Upper lobe of right lung (tissue), 1 donor: ENCODE measurements at places on chromosomes 4 and X.

GRCh38 chr4:37745946-37746345 is 59.8 kb upstream of the RELL1 start:
- no peak for DNase-seq

GRCh38 chrX:72621625-72622485 is 49.2 kb upstream of the HDAC8 start:
- DNase-seq: no peak

DNA sequence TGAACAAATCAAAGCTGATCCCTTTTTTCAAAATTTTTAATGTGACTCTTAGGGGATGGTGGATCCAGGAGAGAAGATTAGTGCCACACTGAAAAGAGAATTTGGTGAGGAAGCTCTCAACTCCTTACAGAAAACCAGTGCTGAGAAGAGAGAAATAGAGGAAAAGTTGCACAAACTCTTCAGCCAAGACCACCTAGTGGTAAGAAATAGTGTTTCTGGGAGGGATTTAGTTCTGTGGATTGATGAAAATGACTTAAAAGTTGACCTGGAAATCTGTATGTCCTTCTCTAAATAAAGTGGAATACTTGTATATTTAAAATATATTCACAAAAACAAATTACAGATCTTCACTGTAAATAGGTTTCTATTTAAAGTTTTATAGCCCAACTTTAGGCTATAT is 29.2 kb downstream of the NUDT9 start:
- no peak for DNase-seq

- no peak for DNase-seq
These were observed 114.1 kb downstream of the GLUD2 start for GRCh38 chrX:121161501-121161933.

DNA sequence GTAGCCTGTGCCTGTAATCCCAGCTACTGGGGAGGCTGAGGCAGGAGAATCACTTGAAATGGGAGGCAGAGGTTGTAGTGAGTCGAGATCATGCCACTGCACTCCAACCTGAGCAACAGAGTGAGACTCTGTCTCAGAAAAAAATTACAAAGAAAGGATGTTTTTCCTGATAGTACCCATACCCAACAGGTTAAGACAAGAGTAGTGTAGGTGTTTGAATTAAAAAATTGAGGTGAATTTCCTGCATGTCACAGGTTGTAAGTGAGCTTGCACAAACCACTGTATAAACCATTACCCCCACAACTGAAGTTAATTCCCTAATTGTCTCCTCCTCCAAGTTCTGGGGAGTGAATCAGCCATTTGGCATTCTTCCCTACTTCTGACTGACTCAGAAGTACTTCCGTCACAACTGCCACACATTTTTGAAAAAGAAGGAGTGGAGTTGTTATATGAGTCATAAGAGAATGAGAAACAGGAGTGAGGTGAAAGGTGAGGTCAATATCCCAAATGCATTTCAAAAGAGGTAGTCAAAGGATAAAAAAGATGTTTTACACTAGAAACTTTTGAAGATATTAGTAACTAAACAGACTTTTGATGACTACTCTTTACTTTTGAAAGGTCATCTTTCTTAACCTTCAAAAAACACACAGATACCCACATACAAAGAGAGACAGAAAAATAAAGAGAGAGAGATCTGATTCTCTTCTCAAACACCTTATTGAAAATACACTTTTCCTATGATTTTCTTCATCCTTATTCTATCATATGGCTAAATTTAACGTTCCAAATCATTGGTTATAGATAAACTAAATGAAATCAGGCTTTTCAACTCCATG is 134.5 kb downstream of the BTC start:
- DNase-seq: no peak

- DNase-seq: no peak
These were observed 8.4 kb downstream of the ANK2 start for GRCh38 chr4:113057891-113058290.

DNA sequence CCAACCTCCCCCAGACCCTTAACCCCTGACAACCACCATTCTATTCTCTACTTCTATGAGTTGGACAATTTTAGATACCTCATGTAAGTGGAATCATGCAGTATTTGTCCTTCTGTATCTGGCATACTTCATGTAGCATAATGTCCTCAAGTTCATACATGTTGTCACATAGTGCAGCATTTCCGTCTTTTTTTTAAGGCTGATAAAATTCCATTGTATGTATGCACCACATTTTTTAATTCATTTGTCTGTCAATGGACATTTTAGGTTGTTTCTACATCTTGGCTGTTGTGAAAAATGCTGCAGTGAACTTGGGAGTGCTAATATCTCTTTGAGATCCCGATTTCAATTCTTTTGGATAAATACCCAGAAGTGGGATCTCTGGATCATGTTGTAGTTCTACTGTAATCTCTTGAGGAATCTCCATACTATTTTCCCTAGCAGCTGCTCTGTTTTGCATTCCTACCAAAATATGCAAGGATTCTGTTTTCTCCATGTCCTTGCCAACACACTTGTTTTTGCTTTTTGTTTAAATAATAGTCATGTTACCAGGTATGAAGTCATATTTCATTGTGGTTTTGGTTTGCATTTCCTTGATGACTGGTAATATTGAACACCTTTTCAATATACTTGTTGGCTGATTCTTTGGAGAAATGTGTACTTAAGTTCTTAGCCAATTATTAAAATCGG is 48.8 kb upstream of the ADAD1 start:
- DNase-seq: no peak

DNA sequence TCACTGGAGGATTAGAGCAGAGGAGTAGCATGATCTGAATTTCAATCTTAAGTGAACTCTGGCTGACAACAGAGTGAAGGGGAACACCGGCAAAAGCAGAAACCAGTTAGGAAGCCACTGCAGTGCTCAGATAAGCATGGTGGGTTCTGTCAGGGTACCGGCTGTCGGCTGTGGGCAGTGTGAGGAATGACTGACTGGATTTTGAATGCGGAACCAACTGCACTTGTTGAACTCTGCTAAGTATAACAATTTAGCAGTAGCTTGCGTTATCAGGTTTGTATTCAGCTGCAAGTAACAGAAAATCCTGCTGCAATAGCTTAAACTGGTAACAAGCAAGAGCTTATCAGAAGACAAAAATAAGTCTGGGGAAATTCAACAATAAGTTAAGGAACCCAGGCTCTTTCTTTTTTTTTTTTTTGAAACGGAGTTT is 5.2 kb downstream of the HTT start:
- no peak for DNase-seq

DNA sequence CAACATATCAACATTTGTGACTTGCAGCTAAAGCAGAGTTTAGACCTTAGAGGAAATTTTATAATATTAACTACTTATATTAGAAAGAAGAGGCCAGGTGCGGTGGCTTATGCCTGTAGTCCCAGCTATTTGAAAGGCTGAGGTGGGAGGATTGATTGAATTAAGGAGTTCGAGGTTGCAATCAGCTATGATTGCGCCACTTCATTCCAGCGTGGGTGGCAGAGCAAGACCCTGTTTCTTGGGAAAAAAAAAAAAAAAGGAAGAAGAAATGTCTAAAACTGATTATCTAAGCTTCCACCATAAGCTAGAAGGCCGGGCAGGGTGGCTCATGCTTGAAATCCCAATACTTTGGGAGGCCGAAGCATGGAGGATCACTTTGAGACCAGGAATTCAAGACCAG is 42.0 kb upstream of the USP9X start:
- DNase-seq: no peak

- DNase-seq: no peak
These were observed 6.3 kb downstream of the FNIP2 start for GRCh38 chr4:158775091-158775651.

GRCh38 chr4:80608281-80608980 is 272.9 kb downstream of the CFAP299 start:
- DNase-seq: no peak

DNA sequence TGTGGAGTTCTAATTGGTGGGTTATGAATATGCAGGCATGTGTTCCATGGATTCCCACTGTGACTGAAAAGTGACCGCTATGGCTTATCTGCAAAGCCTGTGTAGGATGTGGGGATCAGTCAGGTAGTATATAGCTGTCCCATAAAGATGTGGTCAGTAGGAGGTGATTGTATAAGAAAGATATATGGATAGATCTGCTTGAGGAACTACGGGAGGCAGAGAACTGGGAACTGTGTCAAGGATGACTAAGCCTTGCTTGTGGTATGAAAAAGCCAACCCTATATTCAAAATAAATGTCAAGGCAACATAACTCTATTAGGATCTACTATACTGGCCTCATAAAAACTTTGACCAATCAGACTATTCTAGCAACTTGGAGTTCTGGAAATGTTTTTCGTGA is 185.2 kb downstream of the KLHL4 start:
- no peak for DNase-seq

GRCh38 chr4:76055016-76055415 is 19.1 kb upstream of the CXCL11 start:
- no peak for DNase-seq

GRCh38 chr4:168993714-168994510 is 16.1 kb downstream of the CBR4 start:
- DNase-seq: no peak

GRCh38 chrX:130593911-130594310 is 192.1 kb downstream of the RBMX2 start:
- DNase-seq: no peak

DNA sequence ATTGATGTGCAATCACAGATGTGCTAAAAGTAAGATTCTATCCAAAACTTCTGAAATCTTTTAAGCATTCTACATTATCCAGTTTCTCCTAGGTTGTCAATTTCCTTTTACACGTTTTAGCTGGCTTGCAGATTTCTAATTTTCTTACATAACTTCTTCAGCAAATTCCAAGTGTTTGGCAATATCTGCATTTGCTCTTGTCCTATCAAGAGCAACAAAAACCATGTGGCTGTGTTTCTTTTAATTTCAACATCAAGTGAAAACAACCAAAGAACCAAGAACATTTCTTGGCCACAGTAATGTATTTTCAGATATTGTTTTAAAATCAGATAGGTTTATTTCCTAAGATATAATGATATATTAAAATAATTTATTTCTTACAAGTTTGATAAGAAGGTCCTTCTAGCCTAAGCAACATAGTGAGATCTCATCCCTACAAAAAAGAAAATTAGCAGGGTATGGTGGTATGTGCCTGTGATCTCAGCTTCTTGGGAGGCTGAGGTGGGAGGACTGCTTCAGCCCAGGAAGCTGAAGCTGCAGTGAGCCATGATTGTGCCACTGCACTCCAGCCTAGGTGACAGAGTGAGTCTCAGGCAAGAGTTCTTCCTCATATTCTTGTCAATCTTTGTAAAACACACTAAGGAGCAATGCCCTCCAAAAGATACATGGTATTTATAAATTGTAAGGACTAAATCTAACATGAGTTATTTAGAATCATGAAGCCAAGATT is 131.4 kb upstream of the NAP1L5 start:
- no peak for DNase-seq

GRCh38 chr4:3771939-3772495 is 5.8 kb downstream of the ADRA2C start:
- DNase-seq: no peak

DNA sequence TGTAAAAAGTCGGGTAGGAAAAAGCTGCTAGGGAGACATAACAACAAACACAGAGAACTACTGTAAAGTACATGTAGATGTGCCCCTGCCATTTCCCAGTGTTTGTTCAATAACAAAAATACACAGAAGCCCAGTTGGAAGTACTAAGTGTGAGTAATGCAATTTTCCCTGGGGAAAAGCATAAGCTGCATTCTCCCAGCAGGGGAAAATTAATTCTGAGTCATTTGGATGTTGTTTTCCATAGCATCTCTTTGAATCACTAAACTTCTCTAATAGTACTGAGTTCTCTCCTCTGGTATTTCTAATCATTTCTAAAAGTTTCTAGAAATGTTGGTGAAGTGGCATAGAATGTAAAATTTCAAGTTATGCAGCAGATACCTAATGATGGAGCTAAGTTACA is 1114.9 kb downstream of the C4orf33 start:
- no peak for DNase-seq

DNA sequence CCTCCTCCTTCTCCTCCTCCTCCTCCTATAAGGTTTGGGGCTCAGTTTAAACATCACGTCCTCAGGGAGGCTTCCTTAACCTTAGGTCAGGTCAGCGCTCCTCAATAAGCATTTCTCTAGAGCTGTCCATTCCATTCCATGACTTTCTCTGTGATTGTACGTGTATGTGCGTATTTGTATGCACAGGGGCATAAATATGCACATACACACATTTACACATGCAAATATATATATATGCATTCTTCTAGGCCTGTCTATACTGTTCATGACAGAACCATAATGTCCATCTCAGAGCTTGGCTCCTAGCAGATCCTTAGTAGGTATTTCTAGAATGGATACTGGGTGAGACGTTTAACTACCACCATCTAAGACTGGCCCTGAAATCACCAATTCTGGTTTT is 258.6 kb downstream of the STIM2 start:
- DNase-seq: no peak

GRCh38 chr4:41339812-41340809 is 83.4 kb downstream of the UCHL1 start:
- no peak for DNase-seq

- DNase-seq: no peak
These were observed 35.0 kb downstream of the LIMCH1 start for GRCh38 chr4:41572956-41573355.

- DNase-seq: no peak
These were observed 78.3 kb downstream of the CHIC2 start for GRCh38 chr4:53986062-53986461.

DNA sequence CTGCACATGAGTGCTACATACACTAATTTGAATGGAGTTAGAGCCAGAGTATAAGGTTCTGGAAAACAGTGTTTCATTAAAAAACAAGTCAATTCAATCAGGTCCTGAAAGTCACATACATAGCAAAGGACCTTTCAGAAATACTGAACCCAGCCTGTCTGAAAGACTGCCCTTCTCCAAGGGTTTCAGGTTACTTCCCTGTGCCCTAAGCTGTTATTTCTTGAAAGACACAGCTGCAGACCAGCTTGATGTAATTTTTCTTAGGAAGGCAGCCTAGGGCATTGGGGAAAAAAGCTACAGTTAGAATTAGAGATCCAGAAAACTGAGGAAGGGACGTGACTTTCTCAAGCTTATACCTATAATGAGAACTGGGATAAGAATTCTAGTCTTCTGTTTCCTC is 155.9 kb upstream of the MAOA start:
- DNase-seq: no peak

DNA sequence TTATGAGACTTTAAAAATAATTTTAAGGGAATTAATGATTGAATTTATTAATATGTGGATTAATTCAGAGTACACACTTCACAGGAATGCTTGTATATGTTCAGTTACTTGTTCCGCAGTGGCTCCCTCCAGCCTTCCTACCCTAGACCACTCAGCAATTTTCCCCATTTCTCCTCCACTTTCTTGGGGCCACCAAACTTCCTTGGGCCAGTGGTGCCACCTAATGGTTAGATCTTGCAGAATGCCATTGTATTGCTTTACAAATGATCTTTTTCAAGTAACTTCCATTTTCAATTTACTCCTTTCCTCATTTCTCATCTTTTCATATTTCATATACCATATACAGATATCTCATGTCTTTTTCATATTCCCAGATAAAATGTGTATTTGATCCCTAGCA is 3.6 kb upstream of the RNF175 start:
- DNase-seq: no peak

- no peak for DNase-seq
These were observed 24.3 kb downstream of the SMIM20 start for GRCh38 chr4:25938366-25938765.
